ENCODE measurements at places on chromosomes 11 and 22. TPM values are rescaled to one million over a fixed set of nuclear protein-coding genes. Genes with fewer than 3 reads are reported as not detected.

The GUCY1A2 gene
- 34.1 TPM for total RNA-seq

The MAP6 gene
- 11.6 TPM for total RNA-seq

The TMPRSS4 gene
- not detected for total RNA-seq

The UPK3A gene
- not detected for total RNA-seq

The ANO5 gene
- 3.5 TPM for total RNA-seq

The NAALADL1 gene
- total RNA-seq = 18.6 TPM

The GDPD4 gene
- total RNA-seq = not detected
